NCI-H1092 treated with DMSO at 0.1 percent for 48 hours (cell line): ENCODE measurements at places on chromosomes 12 and 14.

DNA sequence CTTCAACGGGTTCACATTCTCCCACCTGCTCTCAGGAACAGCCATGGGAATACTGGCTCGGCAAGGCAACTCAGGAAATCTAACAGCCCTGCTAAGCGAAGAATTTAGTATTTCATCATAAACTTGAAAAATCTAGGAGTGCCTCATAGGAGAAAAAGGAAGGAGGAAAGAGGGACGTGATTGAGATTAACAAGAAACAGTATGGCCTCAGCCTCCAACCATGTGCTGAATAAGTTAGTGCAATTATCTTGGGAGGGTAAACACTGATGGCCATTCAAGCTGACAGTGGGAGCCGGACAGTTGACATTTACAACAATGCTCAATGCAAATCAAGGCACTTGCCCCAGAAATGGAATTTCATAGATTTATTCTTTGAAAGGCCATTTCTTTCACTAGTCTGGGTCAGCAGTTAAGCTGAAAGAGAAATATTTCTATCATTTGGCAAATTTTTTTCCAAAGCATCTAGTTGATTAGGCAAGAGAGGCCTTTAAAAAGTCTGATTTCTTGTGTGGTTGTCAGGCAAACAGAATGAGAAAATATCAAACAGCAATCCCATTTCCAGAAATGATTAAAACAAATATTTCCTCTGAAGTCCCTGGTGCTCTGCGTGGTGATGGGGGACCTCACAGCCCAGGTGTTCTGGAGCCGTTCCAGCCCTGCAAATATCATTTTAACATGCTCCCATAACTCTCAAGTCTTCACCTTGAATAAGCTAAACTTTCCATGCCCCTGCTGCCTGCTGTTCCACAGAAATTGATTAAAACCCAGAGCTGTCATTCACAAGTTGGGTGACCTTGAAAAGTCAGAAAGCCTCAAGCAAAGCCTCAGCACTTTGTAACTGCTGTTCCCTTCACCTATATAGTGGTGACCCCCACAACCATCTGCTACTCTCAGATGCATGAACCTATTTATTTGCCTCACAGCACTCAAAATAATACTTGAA is 121.6 kb downstream of the PHLDA1 start:
- DNase-seq: peak; percentile 34

GRCh38 chr14:61588419-61588901 is 106.9 kb upstream of the HIF1A start:
- DNase-seq: peak; percentile 34

GRCh38 chr12:115320451-115320850 is 636.5 kb upstream of the TBX3 start:
- DNase-seq: no peak

DNA sequence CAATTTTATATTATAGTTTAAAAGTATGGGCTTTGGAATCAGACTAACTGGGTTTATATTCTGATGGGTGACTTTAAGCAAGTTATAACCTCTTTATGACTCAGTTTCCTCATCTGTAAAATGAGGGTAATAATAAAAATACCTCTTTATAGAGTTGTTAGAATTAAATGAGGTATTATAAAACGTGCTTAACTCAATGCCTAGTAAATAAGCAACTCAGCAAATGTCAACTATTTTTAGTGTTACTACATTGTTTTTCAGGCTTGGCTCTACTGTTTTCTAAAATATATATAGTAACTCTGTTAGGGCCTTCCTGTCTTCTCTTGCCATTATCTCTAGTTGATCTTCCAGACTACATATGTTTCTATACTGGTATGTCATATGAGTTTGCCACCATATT is 20.5 kb downstream of the VEZT start:
- no peak for DNase-seq

DNA sequence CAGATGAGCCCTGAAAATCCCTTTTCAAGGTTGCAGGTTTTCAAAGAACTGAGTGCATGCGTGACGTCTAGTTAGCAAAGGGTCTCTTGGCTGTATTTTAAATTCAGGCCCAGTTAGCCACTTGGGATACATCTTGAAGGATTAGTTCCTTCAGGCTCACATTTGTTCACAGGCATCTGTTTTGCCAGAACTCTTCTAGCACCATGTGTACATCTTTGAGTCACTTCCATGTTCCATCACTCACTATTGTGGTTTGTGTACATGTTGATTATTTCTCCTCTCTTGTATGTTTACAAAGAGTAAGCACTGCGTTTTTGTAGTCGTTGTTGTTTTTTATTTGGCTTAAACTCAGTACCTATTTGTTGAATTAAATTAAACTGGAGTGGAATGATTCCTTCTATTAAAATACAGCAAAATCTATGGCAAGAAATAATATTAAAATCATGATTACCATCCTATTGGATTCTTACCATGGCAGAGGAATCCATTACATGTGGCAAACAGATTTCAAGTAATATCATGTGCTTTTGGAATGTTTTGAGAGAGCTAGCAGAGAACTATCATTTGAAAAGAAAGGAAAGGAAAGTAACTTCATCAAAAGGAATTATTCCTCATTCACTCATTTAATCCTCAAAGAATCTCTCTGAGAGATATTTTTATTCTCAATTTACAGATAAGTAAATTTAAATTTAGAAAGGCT is 438.9 kb upstream of the FAR2 start:
- DNase-seq: no peak

DNA sequence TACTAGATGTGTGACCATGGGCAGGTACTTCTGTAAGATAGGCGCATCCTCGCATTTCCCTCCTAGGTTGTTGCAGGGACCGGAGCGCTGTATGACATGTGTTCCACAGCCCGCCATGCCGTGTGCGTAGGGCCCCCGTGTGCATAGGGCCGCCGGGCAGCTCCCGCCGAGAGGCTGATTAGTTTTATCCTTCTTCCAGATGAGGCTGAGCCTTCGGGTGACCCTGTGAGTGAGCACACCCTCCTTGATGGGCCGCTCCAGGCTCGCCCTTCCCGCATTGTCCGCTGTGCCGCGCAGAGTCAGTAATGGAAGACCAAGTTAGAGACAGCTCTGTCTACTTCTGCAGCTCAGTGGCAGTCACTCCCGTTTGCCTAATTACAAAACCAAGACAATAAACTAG is 72.9 kb upstream of the DYNC1H1 start:
- no peak for DNase-seq

DNA sequence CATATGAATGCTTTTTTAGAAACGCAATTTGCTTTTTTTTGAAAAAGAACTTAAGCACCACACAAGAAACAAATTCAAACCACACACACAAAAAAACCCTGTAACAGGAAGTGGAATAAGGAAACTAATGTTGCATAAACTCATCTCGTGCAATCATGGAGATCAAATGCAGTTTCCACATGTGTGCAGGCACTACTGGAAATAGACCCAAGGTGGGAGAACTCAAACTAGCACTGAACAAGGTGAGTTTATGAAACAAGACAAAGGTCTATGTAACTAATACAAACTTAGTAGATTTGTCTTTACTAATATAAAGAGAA is 17.5 kb downstream of the NIN start:
- DNase-seq: no peak

DNA sequence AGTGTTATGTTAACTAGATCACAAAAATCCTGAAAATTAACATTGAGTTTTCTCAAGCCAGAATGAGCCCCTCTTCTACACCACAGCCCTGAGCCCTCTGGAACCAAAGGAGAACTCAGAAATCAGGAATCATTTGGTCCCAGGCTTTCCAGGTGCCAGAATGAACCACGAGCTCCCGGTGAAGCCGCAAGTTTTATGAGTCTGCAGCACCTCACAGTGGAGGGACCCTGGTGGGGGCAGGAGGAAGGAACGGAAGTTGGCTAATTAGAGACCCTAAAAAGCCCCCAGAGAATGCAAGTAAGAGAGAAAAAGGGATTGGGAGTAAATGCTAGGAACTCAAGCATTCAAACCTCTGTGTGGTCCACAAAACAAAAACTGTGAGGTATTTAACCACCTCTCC is 52.9 kb upstream of the BCL2L14 start:
- DNase-seq: peak; percentile 37

GRCh38 chr12:21172079-21172478 is 41.1 kb downstream of the SLCO1B1 start:
- no peak for DNase-seq

GRCh38 chr12:19402743-19403431 is 36.4 kb upstream of the AEBP2 start:
- no peak for DNase-seq

GRCh38 chr12:5396541-5396940 is 35.4 kb upstream of the NTF3 start:
- no peak for DNase-seq

GRCh38 chr12:34347367-34347766 is 325.1 kb downstream of the ALG10 start:
- no peak for DNase-seq

DNA sequence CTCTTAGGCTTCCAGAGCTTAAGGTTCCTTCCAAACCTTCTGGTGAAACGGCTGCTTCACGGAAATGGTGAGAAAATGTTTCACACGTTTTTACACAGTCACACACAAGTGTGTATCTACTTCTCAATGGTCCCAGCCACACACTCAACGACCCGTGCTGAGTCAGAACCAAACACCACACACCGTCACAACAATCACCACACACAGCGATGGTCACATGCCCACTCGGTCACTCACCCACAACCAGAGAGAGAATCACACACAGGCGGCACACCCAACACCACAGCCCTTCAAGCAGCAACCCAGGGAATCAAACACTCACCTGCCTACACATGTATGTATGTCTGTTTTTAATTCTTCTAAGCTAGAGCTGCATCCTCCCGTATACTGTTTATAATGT is 12.6 kb upstream of the PLEKHD1 start:
- DNase-seq: no peak

DNA sequence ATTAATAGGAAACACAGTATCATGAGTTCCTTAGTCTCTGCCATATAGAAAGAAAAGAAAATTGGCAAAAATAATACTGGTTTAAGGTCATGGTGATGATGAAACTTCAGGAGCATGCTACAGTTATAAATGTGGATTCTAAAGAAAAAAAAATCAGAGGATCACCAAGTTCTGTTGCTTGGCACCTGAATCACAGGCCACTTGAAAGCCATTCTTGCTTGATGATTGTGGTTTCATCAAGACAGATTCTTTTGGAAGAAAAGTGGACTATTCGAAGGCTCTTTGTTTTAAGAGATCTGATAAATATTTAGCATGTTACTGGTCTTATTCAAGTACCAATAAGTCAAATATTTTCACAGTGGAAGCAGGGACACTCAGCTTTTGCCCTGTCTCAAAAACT is 148.9 kb downstream of the SAMD4A start:
- DNase-seq: no peak

DNA sequence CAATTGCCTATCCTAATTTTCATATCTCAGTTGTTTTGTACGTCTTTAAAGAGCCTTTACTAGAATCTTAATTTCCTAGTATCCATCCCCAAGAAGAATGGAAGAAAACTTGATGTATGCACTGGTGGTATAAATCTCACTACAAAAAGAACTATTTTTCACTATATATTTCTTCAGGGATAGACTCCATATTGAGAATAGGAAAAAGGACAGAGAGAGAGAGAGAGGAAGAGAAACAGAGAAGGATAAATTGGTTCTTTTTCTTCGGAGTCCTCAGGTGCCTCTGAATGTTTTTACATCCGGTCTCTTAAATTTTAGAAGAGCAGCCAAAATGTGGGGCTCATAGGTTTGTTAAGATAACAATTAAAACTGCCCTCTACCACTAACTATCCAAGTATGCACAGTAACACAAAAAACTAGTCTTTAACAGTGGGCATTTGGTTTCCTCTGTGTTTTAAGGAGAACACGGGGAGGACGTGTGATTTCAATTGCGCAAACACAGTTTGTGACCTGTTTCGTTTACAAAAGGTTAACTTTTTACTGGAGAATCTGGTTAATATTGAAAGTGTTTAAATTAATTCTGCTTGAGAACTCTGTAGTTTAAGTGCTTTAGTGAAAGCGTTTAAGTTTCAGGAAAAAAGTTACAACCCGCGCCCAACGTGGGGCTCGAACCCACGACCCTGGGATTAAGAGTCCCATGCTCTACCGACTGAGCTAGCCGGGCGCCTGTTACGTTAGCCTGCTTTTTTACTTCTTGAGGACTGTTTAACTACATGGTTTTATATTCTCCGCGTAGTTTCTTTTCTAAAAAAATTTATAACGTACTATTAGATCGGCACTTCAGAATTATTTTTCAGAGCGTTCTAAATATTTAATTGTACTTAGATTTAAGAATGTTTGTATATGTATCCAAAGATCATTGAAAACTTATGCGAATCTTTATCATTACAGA is 5.1 kb upstream of the PSMA3 start:
- DNase-seq: peak; percentile 53

GRCh38 chr12:111006621-111007020 is 86.2 kb upstream of the MYL2 start:
- DNase-seq: no peak

GRCh38 chr14:39266871-39267607 is 33.3 kb downstream of the MIA2 start:
- DNase-seq: peak; percentile 88

DNA sequence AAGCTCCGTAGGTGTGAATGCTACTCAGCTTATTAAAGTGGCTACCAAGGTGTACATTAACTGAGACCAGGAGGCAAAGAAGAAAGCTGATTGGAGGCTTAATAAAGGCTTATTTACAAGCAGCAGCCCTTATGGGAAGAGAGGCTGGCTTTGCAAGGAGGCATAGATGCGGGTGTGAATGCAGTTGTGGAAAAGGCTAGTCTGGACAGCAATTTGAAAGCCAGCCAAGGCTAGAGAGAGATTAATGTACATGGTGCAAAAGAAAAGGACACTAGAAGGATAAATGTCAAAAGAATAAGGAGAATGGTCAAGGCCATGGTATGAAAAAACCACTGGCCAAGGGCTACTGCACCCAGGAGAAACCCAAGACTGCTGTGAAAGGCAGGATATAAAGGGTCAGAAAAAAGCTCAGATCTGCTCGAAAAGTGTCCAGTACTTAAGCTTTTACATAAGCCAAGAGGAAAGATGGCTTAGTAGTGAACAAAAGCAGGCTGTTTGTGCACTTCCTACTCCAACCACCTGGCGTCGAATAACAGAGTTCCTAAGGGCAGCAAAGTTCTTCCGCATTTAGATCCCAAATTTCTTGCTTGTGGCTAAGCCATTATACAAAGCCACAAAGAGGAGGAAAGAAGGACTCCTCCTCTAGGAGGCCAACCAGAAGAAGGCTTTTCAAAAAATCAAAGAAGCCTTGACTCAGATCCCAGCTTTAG is 24.0 kb downstream of the KLRK1 start:
- DNase-seq: peak; percentile 56

- DNase-seq: peak; percentile 53
These were observed 9.1 kb upstream of the NKX2-8 start for GRCh38 chr14:36591482-36591881.

DNA sequence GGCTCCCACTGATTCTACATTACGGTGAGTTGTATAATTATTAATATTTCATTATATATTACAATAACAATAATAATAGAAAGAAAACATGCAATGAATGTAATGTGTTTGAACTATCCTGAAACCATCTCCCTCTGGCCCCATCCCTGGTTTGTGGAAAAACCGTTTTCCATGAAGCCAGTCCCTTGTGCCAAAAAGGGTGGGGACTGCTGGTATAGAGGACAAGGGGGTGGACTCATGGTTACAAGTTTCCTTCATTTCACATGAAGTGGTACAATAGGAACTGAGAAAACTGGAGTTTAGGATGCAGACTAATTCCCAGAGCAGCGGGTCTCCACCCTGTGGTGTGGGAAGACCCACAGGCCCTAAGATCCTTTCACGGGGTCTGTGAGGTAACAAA is 3.0 kb upstream of the C1RL start:
- DNase-seq: no peak

- DNase-seq: no peak
These were observed 253.9 kb upstream of the MDGA2 start for GRCh38 chr14:47929334-47929733.
